Upper lobe of right lung (tissue), 1 donor: ENCODE measurements at places on chromosomes 3 and 15. TPM values are rescaled to one million over a fixed set of nuclear protein-coding genes. Genes with fewer than 3 reads are reported as not detected.

- DNase-seq: no peak
- H3K4me3 ChIP-seq: no peak overlapping the region
- H3K27ac ChIP-seq: no peak overlapping the region
- no peaks in the 10 kb centered on the region for H3K27me3 ChIP-seq
- H3K36me3 ChIP-seq: peaks cover 51% of the 10 kb centered on the region
These were observed 93.1 kb downstream of the BTD start for GRCh38 chr3:15694628-15695027.

DNA sequence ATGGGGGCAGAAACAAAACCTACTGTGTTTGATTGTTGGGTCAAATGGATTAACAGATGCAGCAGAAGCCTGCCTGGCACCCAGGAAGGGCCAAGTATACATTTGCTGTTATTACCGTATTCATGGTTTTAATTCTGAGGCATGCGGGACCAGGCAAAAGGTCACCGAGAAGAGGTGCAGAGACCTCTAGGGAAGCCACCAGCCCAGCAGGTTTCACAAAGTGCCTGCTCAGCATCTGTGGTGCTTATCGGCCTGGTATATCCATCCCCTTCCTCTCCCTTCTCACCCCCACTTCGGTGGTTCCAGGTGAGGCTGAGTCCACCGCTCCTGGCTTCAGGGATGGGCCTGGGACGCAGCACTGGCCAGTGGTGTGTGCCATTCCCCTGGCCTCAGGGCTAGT, 13.1 kb downstream of the TPRA1 start:
- no peak overlapping the region for H3K4me3 ChIP-seq
- peaks cover 39% of the 10 kb centered on the region for H3K36me3 ChIP-seq
- DNase-seq: no peak
- H3K27ac ChIP-seq: no peak overlapping the region

DNA sequence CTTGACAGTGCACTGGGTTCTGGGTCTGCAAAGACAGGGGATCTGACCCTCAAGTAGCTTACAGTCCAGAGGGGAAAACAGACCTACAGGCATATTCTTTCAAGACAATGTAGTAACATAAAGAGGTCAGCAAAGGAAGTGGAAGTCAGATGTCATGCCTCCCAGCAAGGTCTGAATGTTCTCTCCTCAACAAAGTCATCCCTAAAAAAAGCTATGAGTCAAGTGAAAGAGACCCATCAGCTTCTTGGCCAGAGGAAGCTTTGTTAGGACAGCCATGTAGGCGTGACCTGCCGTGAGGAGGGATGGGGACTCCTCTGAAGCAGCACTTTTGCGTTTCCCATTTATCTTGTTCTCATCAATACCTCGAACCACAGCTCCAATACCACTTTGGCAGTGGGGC, 331.6 kb upstream of the NR2F2 start:
- H3K27ac ChIP-seq: no peak overlapping the region
- H3K36me3 ChIP-seq: no peaks in the 10 kb centered on the region
- no peak for DNase-seq

FBXO40 gene
- 0.09 TPM for total RNA-seq
